ENCODE measurements at places on chromosomes 6 and 20. TPM values are rescaled to one million over a fixed set of nuclear protein-coding genes. Genes with fewer than 3 reads are reported as not detected.
A peak's percentile ranks its signal among the peaks of the same experiment; 100 is the strongest.

The ELOVL2 gene
- 10.6 TPM for polyA plus RNA-seq

The GGTLC1 gene
- polyA plus RNA-seq: not detected

The SLC17A4 gene
- polyA plus RNA-seq: 0.04 TPM

The TBX18 gene
- 20.8 TPM for polyA plus RNA-seq

The ULBP2 gene
- 4.5 TPM for polyA plus RNA-seq

The RPS6KA2 gene
- 0.03 TPM for polyA plus RNA-seq

The WASF1 gene
- polyA plus RNA-seq: 12.8 TPM

The BEND3 gene
- 2.3 TPM for polyA plus RNA-seq

The E2F1 gene
- polyA plus RNA-seq: 35.8 TPM

- no peak for DNase-seq
These were observed 1.6 kb upstream of the ID4 start for GRCh38 chr6:19835605-19836004.

- no peak for DNase-seq
These were observed 4.5 kb downstream of the C20orf204 start for GRCh38 chr20:64040231-64041039.

GRCh38 chr6:47344022-47344421 lies 34.3 kb upstream of the TNFRSF21 start:
- DNase-seq: no peak

DNA sequence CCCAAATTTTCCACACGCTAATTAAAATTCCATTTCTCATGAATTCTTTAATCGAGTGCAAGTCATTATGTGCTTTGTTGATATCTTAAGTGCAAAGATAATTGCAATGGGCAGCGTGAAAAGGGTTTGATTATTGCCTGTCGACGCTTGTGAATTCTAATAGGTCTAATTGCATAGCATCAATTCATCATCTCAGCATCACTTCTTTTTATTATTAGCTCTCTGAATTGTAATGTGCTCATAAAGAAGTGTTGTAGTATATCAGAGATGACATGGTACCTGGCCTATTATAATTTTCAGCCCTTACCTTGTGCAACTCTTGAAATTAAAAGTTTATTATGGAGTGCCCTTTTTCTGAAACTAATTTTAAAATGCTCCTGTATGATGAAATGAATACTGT lies 866.8 kb upstream of the FLRT3 start:
- DNase-seq: no peak

DNA sequence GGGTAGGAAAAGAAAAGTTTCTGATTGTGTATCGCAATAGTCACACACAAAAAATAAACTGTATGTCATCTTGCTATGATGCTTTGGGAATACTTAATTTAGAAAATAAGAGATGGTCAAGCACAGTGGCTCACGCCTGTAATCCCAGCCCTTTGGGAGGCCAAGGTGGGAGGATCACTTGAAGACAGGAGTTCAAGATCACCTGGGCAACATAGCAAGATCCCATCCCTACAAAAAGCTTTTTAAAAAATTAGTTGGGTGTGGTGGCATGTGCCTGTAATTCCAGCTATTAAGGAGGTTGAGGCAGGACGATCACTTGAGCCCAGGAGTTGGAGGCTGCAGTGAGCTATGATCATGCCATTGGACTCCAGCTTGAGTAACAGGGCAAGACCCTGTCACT lies 27.6 kb downstream of the MAP7 start:
- DNase-seq: no peak

GRCh38 chr6:12844284-12845223 lies 128.0 kb downstream of the PHACTR1 start:
- DNase-seq: peak; percentile 21

DNA sequence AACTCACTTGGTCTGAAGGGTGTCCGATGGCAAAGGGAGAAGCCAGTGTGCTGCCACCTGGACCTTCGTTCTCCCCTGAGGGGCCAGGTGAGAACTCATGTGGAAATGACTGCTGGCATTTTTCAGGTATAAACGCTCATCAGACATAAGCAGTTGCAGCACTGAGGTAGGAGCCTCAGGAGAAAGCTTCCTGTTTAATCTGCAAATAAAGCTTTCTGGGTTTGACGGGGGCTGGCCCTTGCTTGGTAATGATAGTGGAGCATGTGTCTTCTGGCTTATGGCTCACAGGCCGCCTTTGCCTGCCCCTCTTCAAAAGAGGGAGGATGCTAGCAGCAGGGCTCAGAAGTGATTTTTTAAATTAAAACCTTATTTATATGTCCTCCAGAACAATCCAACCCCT lies 122.1 kb upstream of the SLC24A3 start:
- no peak for DNase-seq

DNA sequence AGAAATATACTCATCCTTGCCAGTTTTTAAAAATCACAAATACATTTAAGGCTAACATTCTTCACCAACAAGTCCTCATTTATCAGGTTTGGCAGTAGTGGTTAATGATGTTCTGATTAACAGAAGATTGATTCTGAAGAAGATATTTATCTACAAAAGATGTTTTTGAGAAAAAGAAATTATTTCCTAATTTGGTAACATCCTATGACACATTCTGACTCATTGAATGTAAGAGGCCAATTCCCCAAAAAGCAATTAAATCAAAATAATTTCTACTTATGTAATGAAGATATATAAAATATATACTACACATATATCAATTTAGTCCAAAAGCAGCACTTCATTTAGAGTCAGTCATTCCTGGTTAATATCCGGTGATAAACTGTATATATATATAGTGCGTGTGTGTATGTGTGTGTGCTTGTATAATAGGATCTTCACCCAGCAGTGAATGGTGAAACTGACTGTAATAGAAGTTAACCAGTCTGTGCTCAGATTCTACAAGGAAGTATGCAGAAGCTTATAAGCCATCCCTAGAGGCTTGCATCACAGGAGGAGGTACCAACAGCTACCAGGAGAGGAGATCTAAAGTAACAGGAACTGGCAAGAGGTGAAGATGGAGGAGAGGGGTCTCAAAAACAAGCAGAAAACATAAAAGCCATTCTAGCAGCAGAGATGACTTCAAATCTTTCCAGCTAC lies 82.9 kb upstream of the MARCKS start:
- DNase-seq: no peak

GRCh38 chr20:10554285-10554684 lies 119.2 kb downstream of the SLX4IP start:
- DNase-seq: no peak

DNA sequence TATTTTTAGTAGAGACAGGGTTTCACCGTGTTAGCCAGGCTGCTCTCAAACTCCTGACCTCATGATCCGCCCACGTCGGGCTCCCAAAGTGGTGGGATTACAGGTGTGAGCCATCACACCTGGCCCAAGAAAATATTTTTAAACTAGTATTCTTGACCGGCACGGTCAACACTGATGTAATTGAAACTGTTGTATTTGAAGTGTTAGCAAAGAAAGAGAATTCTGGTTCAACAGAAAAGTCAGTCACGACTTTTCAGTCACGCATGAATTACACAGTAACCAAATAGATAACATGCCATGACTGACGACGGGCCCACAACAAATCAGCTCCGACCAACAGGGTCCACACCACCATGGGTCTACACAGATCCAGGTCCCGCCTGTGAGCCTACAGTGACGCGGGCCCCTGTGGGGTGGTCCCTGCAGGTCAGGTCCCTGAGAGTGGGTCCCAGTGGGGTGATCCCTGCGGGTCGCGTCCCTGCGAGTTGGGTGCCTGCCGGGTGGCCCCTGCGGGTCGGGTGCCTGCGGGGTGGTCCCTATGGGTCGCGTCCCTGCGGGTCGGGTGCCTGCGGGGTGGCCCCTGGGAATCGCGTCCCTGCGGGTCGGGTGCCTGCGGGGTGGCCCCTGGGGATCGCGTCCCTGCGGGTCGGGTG lies 1.0 kb downstream of the GMEB2 start:
- peak; percentile 24 for DNase-seq

DNA sequence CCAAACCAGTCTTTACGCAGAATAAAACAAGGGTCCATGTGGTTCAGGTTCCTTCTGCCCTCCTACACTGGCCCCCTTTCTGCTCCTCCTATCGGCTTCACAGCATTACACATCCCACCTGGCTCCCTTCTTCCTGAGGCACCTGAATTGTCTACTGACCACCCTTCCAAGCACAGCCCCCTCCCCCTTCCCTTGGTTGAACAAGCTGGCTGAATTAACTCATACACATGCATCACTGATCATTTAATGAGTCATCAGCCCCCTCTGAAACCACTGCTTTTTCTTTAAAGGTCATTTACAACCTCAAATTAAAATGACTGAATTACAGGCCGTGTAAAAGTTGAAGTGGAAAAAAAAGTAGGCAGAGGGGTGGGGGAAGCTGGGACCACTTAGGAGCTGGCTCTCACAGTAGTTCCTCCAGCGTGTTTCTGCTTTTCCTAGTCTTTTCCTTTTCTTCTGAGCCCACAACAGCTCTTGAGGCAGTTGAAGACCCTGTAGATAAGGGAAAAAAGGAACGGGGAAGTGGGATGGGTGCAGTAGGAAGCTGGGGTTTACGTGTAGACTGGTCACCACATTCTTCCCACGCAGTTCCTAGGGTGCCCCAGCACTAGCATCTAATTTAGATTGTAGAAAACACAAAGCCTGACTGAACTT lies 67.6 kb downstream of the FYN start:
- DNase-seq: no peak

GRCh38 chr6:21739241-21739640 lies 145.7 kb downstream of the SOX4 start:
- DNase-seq: no peak

- no peak for DNase-seq
These were observed 106.2 kb downstream of the ERMARD start for GRCh38 chr6:169857343-169858292.

DNA sequence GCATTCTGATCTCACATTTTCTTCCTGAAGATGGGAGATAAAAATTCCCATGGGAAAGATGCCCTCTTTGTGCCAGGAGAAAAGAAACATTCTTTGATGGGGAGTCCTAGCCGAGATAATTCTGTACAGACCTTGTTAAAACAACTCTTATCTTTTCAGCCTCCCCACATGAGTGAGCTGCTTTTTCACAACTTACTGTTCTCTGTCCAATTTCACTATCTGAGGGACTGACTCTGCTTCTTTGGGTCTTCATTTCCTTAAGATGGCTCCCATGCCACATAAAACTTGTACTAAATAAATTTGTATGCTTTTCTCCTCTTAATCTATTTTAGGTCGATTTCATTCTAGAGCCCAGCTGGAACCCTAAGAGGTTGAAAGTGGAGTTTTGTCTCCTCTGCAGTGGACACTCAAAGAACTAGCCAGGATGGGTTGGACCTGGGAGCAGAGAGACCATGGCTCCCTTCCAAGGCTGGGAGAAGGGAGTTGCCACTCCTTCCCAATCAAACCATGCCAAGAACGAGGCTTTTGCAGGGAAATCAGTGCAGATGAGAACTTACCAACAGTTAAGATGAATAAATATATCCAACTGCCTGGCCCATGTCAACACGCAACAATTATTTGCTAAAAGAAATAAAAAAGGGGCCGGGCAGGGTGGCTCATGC lies 285.8 kb upstream of the SULF2 start:
- no peak for DNase-seq

GRCh38 chr6:20211037-20211940 lies 980 bp downstream of the MBOAT1 start:
- DNase-seq: peak; percentile 25

DNA sequence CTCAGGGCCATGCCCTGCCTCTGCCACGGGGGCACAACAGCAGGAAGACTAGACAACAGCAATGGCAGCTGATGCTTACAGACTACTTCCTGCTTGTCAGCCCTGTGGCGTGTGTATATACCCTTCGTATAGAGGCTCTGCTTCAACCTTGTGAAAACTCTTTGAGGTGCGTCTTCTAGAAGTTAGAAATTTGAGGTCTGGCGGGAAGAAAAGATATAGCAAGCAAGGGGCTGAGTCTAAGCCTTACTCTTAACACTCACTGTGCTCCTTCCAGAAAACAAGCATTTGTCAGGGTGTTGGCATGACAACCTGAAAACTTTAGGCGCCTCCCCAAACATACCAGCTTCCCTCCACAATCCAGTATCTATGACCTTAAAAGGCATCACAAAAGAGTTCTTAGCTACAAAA lies 33.3 kb downstream of the JPH2 start:
- no peak for DNase-seq

DNA sequence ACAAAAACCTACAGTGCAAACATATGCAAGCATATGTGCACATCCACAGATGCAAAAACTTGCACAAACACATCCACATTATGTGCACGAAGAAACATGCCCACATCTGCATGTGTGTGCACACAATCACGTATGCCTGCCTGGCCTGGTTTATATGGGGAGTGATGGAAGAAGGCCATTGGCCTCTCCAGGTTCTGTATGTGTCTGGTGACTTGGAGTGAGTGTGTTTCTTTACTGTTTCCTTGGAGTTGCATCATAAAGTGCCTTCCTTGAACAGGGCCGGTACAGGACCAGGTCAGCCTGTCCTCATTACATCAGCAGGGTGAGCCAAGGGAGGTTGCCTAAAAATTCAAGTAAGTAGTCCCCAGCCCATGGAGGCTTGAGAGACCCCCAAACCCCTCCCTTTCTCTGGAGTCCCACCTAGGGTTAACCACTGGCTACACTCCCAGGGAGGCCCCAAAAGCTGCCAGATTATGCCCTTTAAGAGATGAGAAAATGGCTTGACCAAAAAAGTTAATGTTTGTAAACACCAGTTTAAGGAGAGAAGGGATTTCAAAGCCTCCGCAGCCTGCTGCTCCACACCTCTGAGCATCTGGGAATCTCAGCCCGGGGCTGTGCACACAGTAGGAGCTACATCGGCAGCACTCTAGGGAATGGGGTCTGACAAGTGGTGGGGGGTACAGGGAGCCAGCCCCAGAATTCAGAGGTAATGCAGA lies 140.8 kb downstream of the VEGFA start:
- peak; percentile 42 for DNase-seq

GRCh38 chr20:13284830-13285229 lies 63.8 kb downstream of the ISM1 start:
- DNase-seq: no peak

DNA sequence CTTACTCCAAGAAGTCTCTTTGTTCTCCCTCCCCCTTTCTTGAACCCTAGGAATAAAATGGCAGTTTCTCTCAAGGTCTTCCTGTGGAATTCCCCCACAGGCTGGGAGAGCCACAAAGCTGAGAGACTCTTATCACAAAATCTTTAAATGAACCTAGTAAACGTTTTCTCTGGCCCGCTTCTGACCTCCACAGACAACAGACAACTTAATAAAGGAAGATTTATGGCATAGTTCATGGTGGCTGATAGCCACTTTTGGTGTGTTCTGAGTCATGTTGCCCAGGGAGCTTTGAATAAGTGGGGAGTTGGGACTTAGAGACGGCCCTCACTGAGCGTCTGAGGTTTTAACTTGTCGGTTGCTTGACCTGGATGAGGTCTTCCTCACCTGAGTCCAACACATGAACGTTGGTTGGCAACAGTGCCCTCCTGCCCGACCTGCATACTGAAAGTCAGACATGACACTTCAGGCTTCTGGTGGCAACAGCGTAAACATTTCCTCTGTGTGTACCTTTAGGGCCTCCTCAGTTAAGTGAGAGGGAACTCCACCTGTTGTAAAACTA lies 124.1 kb downstream of the FOXO3 start:
- no peak for DNase-seq

GRCh38 chr20:57361517-57361916 lies 10.5 kb downstream of the RAE1 start:
- no peak for DNase-seq
